ENCODE measurements at places on chromosomes 6 and 20.

DNA sequence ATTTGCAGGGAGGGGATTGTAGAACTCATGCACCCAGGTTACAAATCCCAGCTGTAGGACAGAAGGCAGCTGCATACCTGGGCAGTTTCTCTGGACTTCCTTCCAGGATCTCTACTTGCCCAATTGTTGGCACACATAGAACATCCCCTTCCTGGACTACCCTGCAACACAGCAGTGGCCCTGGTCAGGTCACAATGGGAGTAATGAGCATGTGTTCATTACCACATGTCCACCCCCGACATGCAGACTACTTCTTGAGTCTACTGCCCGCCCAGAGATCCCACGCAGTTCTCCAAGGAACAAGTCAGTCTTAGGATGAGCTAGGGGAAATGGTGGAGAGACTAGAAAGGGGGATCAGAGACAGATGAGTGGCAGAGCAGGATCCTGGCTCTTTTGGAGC, 5.1 kb downstream of the PEX6 start:
- peak; percentile 70 for DNase-seq

GRCh38 chr6:34142061-34142998, 3.6 kb downstream of the GRM4 start:
- DNase-seq: no peak

- DNase-seq: no peak
Measured at GRCh38 chr6:32830936-32831335, 7.6 kb downstream of the TAP2 start.

DNA sequence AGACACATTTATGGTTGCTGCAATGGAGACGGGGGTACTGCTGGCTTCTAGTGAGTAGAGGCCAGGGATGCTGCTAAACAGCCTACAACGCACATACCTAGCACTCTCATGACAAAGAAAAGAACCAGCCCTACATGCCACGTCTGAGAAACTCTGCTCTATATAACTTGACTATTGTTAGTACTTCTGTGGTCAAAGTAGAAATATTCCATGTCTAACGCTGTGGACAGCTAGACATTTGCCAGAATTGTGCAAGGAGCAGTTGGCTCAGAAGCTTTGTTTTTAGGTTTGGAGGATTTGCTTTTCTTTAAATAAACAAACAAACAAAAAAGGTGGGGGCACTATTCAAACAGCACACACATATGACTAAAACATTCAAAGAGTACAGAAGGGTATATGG, 20.5 kb downstream of the UBE2V1 start:
- DNase-seq: no peak

GRCh38 chr20:44650771-44651433, 597 bp downstream of the ADA start:
- no peak for DNase-seq

GRCh38 chr6:84731901-84732300, 32.5 kb downstream of the TBX18 start:
- DNase-seq: no peak

DNA sequence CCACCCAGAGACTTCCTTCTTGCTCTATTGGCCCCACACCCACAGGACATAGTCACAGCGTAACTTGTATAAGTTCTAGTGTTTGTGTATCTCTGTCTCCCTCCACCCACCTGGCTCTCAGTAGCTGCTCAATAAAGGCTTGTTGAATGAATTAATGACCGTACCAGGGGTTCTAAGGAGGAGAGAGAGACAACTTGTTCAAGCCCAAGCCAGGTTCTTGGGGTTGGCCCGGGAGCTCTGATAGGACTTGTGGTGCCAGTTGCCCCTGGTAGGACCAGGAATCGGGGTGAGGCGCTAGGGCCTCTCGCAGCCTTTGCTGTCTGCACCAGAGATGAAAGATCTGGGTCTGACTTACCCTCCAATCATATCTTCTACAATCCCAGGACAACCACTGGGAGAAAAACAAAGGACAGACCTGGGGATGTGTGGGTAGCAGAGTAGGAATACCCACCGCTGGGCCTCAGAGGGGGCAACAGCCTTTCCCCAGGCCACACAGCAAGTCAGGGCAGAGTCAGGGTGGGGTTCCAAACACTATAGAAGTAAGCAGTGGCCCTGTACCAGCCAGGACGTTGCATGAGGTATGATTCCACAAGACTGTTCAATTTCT, 5.3 kb upstream of the TGM2 start:
- DNase-seq: no peak

GRCh38 chr20:58571356-58571692, 56.1 kb upstream of the APCDD1L start:
- DNase-seq: no peak

DNA sequence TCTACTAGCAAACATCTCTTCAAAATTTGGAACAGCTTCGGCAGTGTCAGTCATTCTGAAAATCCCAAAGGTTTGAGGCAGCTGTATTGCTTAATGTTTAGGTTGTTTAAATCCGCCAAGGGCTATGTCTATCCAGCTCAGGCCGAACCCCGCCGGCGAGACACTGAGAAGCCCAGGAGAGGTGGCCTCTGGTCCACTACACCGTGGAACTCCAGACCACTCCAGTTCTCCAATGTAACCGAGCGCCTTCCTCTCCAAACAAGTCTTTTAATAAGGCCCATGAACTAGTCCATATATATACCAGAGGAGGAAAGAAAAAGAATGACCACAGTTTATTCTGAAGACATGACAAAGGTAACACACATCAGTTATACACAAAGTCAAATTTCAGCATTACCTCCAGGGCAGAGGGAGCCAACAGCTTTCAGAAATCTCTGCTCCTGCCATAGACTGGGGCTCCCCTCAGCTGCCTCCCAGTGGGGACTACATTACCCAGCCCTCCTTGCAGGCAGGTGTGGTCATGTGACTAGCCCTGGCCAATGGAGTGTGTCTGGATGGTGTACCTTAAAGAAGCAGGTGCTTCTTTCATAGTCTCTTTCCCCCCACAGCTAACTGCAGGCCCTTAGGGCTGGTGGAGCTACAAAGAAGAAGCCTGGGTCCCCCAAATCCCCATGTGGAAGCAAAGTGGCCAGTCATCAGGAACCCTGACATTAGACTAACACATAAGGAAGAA, at the start of gene RAMACL:
Gene RAMACL (minus strand): TSS at position 255 of the 733 bp plus-strand sequence. CDS start 201 bp downstream, at position 54.
- DNase-seq: no peak

GRCh38 chr6:5747379-5747778, 259.3 kb downstream of the NRN1 start:
- no peak for DNase-seq

- DNase-seq: no peak
Measured at GRCh38 chr6:9131616-9132015, 696.3 kb upstream of the SLC35B3 start.

DNA sequence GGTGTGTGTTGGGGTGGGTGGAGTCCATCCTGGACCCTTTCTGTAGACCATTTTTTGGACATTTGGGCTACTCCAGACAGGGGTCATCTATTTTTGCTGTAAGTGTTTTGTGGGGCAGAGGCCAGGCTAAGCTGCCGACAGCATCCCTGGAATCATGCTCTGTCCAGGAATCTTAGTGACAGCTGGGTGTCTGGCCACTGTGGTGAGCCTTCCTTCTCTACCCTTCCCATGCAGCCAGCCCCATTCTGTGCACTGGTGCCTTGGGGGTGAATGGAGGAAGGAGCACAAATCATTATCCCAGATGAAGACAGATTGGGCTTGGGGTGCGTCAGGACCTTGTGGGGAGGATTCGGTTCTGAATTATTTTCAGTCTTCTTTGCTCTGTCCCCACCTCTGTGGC, 20.2 kb downstream of the TOX2 start:
- no peak for DNase-seq

DNA sequence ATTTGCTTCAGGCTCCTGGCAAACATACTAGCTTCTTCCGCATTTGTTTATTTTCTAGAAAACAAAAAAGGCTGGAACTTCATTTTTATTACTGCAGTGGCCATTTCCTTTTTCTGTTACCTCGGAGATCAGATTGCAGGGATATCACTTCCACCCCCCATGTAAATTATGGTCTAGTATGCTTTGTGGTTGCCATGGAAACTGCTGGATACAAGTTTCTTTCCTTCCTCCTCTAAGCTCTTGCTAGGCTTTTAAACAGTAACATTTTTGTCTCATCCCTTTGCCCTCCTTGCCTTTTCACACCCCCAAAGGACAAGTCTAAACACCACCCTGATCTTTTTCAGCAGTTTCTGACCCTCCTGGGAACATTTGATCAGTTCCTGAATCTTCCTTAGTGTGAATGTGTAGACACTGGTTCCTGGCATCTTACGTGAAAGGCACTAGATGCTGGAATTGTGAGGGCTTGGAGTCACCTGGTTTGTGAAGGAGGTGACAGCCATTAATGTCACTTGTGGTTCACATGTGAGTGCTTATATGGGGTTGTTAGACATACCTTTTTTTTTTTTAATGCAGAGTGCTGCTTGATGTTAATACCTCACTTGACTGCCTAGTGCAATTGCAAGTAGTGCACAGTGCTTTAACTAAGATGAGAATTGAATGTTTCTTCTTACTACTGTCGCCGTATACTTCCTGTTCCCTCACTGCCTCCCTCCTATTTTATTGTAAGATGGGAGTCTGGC, 181.6 kb downstream of the JARID2 start:
- DNase-seq: peak; percentile 76

DNA sequence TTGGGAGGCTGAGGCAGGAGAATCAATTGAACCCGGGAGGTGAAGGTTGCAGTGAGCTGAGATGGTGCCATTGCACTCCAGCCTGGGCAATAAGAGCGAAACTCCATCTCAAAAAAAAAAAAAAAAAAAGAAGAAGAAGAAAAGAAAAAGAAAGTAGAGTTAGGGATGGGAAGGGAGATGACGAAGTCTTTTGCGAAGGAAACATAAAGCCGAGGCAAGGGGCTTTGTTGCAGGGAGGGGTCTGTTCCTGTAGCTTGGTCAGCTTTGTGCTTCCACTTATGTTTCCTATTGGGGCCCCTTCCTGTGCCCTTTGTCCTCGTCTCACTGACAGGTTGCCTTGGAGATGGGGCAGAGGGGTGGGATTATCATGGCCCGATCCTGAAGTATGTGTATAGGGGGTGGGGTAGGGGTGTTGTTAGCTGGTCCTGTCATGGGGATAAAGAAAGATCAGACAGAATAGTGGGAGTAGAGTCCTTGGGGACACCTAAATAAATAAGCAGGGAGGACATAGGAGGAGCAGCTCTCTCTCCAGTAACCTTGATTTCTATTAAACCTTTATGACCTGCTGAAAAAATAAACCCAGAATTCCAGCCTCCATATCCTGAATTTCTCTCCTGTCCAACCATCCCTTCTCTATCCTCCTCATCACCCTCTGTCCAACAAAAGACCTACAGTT, 1.1 kb upstream of the CLIC1 start:
- peak; percentile 53 for DNase-seq

DNA sequence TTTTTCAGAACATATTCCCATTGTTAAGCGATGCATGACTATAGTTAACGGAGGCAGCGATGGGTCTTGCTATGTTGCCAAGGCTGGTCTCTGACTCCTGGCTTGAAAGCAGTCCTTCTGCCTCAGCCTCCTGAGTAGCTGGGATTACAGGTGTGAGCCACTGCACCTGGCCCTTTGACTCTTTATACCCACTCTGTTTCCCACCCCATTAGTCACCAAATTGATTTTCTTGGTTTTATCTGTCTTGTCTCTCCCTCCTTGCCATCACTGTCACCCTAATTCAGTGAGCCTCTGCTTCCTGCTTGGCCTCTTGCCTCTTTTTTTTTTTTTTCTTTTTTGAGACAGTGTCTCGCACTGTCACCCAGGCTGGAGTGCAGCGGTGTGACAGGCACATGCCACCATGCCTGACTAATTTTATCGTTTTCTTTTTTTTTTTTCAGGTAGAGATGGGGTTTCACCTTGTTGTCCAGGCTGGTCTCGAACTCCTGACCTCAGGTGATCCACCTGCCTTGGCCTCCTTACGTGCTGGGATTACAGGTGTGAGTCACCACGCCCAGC, 31.3 kb downstream of the ZFAND3 start:
- no peak for DNase-seq

- no peak for DNase-seq
Measured at GRCh38 chr6:7163661-7164071, 55.9 kb downstream of the RREB1 start.

- no peak for DNase-seq
Measured at GRCh38 chr6:9628819-9629218, 786.1 kb downstream of the TFAP2A start.

GRCh38 chr6:127608554-127609270, 31.7 kb downstream of the C6orf58 start:
- no peak for DNase-seq

GRCh38 chr6:135423649-135424128, 73.9 kb downstream of the AHI1 start:
- DNase-seq: peak; percentile 78

DNA sequence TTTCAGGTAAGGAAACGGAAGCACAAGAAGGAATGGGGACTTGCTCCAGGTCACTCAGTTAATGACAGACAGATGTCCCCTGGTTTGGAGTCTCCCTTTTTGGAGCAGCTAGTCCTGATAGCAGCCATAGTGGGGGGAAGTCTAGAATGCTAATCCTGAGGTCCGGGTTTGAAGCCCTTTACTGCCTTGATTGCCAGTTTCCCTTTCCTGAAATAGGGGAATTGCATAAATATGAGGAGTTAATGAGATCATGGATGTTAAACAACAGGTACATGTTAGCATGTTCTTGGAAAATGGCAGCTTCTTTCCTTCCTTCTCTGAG, 341 bp upstream of the TTPAL start:
- DNase-seq: no peak
